ENCODE measurements at places on chromosomes 13 and 19.

DNA sequence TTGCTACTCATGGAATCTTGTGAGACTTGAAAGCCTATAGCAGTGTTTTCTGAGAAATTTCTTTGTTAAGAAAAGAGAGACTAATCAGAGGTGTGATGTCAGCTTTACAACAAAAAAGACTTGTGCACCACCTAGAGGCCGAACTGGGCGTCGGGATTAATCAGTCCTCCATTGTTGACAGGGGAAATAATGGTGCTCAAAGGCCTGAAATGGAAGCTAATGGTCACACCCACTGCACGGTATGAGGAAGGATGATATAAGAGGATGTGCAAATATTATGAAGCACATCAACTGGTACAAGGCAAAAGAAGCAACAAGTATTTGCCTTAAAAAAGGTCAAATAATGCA is 480.2 kb upstream of the MIR17HG start:
- DNase-seq, result peak; percentile 60

DNA sequence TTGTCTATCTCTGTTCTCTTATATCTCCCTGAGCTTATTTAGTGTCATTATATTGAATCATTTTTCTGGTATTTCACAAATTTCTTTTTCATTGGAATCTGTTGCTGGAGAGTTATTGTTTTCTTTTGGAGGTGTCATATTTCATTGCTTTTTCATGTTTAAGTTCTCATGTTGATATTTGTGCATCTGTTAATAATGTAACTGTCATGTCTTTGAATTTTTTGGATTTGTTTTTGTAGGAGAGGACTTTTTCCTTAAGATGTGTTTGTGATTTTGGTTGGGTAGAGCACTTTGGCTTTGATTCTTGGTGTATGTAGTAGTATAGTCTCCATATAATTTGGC is 64.0 kb downstream of the DNAJC3 start:
- no peak for DNase-seq

GRCh38 chr13:108851660-108852059 is 222.2 kb downstream of the MYO16 start:
- DNase-seq, result no peak

GRCh38 chr13:110643324-110643723 is 28.0 kb downstream of the NAXD start:
- no peak for DNase-seq

DNA sequence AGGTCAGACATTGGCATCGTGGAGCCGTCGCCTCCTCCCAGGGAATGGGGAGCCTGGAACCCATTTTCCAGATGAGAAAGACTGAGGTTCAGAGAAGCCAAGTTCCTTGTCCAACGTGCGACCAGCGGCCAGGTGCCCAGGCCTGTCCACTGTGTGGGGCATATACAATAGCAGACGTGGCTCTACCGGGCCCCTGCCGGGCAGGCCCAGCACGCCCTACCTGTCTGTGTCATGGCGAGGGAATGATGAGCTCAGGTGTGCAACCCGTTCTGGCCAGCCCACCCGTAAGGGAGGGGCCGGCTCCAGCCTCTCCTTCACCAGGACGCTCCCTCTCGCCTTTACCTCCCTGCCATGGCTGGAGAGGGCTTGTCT is 837 bp downstream of the GNA15 start:
- no peak for DNase-seq

DNA sequence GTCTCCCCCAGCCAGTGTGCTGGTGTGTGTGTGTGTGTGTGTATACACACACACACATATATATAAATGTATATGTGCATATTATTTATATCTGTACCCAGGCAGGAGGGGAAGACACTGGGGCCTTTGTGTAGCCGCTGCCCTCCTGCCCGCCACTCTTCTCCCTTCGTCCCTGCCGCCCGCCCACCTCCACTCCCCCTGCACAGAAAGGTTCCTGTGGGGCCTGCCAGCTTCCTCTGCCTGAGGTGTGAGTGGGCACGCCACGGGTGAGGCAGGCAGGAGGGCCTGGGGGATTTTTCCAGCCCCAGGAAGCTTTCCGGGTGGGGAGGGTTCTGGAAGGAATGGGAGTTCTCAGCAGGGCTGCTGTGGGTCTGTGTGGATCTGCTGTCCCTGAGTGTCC is 6.9 kb downstream of the IRF2BP1 start:
- no peak for DNase-seq

GRCh38 chr13:75938811-75939560 is 302.9 kb downstream of the LMO7 start:
- DNase-seq, result no peak

- DNase-seq, result no peak
Measured at GRCh38 chr13:69363360-69363759, 744.3 kb upstream of the ATXN8OS start.

DNA sequence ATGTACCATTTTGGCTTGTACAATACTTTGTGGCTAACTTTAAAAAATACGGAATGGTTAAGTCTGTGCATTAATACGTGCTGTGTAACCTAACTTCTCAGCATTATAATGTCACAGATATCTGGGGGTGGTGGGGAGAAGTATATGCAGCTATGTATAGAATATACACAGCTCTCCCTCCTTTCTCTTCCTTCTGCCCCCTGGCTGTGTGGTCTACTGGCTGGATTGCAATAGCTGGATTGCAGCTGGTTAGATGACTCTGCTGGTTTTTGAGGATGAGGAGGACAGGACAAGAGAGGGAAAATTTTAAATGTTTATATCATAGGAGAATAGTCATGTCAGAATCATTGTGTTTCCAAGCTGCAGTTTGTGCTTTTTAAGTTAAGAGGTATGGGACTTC is 9.7 kb downstream of the RNASEH2B start:
- no peak for DNase-seq

DNA sequence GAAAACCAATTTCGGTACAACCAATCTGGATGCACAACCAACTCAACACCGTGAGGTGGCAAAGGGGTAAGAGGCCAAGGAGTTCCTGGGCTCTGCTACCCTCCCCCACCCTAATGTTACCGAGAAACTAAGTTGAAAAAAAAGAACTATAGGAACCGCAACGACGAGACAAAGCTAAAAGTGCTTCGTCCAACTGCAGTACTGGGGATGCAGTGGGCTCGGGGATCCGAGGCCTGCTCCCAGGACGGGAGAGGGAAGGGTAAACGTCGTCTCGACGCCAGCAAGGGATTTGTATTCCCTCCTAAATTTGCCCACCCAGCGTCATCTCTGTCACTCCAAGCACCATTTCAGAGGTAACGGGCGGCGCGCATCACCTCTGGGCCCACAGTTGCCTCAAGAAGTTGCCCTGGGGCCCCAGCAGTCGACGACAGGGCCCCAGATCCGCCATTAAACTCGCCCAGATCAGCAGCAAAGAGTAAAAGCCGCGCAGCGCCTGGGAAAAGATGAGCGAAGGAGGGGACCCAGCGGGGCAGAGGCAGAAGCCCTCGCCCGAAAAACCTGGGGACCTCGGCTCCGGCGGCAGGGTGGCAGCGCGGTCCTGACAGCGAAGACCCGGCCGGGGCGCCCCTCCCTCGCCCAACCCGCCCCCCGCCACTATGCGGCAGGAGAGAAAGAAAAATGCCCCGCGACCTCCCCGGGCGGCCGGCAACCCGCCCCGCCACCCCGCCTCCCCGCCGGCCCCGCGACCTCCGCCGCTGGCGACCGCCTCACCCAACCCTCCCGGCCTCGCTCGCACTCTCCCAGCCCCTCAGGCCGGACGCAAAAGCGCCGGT is 752 bp downstream of the ZMYM5 start:
- peak; percentile 58 for DNase-seq
